ENCODE measurements at places on chromosomes 5 and 9. TPM values are rescaled to one million over a fixed set of nuclear protein-coding genes. Genes with fewer than 3 reads are reported as not detected.

The CKMT2 gene
- total RNA-seq = not detected

GRCh38 chr5:2223303-2223702 lies 340.6 kb upstream of the IRX4 start:
- no peaks in the 10 kb centered on the region for H3K36me3 ChIP-seq
- H3K27me3 ChIP-seq = peaks cover 24% of the 10 kb centered on the region
- no peak overlapping the region for H3K27ac ChIP-seq
- DNase-seq = no peak

DNA sequence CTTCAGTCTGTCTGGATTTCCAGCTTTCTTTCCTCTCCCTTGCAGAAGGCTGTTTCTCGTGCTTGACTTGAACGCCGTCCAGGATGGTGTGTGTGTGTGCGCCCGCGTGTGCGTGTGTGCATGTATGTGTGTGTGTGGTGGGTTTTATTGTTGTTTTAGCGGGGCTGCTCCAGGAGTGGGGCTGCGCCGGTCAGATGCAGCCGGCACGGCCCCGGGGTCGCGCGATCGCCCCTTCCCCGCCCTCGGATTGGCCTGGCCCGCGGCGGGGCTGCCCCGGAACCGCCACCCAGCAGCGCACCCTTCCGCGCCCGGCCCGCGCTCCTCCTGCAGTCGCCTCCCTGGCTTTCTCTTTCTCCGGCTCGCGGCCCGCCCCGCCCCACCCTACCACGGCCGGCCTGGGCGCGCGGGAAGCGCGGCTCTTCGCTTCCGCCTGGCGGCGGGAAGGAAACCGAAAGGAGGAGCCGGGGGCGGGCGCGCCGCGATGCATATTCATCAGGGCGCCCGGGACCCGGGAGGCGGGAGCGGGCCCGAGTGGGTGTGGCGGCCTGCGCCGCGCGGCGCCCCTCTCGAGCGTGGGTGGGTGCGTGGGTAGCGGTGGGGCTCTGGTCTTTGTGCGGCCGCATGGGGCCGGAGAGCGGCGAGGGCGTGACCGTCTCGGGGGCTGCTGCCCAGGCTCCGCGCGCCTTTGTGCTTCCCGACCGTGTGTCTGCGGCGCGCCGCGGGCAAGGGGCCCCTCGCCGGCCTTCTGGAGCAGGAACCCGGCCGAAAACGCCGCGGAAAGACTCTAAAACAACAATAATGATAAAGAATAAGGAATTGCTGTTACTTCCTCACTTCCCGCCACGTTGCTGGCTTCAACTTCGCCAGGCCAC lies 8.5 kb upstream of the NFIB start:
- H3K4me3 ChIP-seq = peak overlapping the region; percentile 94
- peak; percentile 52 for DNase-seq
- H3K27me3 ChIP-seq = peaks cover 19% of the 10 kb centered on the region
- peaks cover 4% of the 10 kb centered on the region for H3K36me3 ChIP-seq

DNA sequence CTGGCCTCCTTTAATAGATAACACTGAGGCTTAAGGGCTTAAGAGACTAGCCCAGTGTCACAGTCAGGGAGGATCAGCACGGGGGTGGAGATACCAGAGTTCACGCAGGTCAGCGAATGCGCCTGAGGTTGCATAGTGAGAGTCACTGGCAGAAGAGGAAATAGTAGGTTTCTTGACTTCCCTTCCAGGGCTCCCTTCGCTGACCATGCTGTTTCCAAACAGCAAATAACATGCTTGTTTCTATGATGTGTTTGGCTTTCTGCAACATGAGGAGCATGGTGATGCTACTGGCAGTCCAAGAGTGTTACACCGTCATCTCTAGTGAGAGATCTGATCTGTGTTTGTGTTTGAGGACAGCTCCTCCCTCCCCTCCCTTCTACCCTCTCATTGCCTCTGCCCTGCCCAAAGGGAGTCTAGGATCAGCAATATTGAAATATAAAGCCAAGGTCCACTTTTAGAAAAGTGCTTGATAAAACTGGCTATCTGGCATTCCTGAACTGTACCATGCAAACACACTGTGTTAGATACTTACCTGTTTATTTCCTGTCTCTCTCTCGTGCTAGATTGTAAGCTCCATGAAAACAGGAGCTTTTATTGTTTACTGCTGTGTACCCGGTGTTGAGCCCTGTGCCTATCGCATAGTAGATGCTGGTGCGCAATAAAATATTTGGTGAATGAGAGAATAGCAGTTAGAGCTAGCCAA lies 12.3 kb downstream of the TLE4 start:
- peaks cover 4% of the 10 kb centered on the region for H3K36me3 ChIP-seq
- peak overlapping the region; percentile 68 for H3K27ac ChIP-seq
- H3K4me3 ChIP-seq = peak overlapping the region; percentile 61
- no peaks in the 10 kb centered on the region for H3K27me3 ChIP-seq
